Activated CD4-positive, CD25-positive, alpha-beta regulatory T cell treated with anti-CD3 and anti-CD28 coated beads, Interleukin-2, amount 50 U/mL, for 16 hours (primary cell): ENCODE measurements at places on chromosomes 7 and 10.

GRCh38 chr10:48885376-48885775 lies 54.3 kb downstream of the LRRC18 start:
- no peak for DNase-seq

GRCh38 chr10:103452506-103453230 lies 498 bp upstream of the CALHM2 start:
- DNase-seq = no peak

DNA sequence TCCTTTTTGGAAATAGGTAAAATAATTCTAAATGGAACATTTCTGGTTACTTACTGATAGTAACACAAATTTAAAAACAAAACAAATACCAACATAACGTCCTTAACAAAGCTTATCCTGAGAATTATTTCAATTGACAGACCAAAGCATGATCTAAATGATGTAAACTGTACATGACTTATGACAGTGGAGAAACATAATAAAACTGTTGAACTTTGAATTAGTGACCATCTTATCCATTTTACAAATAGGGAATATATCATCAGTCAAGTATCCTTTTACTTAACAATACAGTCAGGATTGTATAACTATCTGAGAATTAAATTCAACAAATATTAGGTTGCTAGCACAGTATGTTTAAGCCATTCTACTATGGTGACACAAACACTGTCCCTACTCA lies 2.4 kb downstream of the IPMK start:
- no peak for DNase-seq

DNA sequence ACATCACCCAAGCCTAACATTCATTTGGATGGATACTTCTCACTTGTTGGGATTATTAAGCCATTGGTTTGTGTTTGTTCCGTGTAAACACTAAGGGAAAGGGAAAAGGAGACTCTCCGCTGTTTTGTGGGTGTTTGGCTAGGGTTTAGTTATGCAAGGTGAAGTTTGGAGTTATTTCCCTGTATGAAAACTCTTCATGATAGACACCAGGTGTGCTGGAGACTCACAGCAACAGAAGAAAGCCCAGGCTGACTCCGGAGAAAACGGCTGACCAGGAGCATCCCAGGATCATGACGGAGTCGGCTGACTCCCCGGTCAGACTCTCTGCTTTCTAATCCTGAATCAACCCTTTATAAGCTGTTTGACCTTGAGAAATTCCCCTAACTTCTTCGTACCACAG lies 94.1 kb upstream of the KLF6 start:
- DNase-seq = no peak

- DNase-seq = no peak
Measured at GRCh38 chr7:20153999-20154398, 63.2 kb downstream of the MACC1 start.

GRCh38 chr10:70051848-70052247 lies 798 bp upstream of the MACROH2A2 start:
- DNase-seq = no peak

DNA sequence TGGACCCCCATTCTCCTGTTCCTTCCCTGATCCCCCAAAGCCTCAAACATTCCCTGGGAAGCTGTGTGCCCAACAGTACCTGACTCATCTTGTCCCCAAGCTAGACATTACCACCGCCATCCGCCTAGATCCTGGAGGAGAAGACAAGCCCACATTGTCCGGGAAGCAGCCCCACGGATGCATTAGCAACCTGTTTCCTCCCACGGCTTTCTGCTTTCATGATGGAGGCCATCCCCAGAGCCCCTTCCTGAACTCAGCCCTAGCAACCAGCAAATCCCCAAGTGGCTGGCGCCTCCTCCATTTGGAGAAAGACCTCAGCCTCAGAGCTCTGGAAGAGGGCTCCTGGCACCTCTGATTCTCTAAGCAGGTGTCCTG lies 2.3 kb upstream of the SLC29A3 start:
- no peak for DNase-seq

GRCh38 chr10:13106387-13107045 lies 6.6 kb downstream of the OPTN start:
- no peak for DNase-seq

- no peak for DNase-seq
Measured at GRCh38 chr10:114485696-114486400, 81.5 kb upstream of the AFAP1L2 start.

GRCh38 chr7:136998495-136998894 lies 130.0 kb downstream of the CHRM2 start:
- no peak for DNase-seq

GRCh38 chr10:107517811-107518210 lies 353.3 kb upstream of the SORCS1 start:
- DNase-seq = no peak

GRCh38 chr10:130141878-130142277 lies 5.7 kb downstream of the GLRX3 start:
- no peak for DNase-seq

DNA sequence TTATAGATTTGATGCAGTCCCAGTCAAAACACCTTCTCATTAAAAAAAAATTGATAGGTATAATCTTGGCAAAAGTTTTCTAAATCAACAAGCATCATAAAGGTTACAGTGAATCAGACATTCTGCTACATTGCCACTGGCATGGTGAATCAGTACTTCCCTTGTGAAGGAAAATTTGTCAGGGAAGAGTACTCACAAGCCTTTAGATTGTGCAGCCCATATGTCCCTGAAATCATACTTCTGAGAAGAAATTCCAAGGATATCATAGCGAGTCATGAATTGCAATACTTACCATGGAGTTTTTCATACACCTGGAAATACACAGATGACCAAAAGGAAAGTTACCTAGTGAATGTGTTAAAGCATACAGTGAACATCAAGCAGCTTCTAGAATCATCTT lies 17.2 kb downstream of the VSTM2A start:
- no peak for DNase-seq

GRCh38 chr10:71687077-71687476 lies 32.5 kb downstream of the C10orf105 start:
- DNase-seq = no peak

GRCh38 chr7:157963526-157963925 lies 624.1 kb downstream of the PTPRN2 start:
- DNase-seq = no peak

DNA sequence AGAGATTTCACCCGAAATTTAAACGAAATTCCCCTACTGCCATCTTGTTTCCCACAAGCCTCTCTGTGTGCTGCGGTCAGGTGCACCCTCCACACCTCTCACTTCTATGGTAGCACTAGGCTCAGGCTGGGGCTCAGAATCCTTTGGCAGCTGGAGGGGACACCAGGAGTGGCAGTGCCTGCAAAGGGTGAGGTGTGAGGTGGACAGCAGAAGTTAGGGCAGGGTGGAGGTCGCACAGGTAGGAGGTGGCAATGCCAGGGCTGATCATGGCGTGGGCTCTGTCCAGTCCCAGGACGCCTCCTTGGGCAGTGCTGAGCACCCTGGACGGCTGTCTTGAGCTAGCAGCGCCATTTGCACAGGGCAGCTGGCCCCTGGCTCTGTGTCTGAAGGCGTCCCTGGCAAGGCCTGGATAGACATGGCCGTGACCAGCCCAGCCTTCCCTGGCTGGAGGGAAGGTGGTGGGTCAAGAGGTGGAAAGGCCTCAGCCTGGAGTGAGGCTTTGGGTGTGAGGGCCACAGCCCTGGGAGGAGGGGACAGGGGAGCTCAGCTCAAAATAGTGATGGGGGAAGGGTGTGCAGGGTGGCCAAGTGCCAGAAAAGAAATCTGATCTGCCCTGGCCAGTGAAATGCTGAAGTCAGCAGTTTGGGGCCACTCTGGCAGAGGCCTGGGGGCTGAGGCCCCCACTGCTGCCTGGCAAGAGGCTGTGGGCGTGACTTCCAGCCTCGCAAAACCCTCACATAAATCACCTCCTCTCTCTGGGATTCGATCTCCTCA lies 40.0 kb downstream of the ZCCHC24 start:
- no peak for DNase-seq

DNA sequence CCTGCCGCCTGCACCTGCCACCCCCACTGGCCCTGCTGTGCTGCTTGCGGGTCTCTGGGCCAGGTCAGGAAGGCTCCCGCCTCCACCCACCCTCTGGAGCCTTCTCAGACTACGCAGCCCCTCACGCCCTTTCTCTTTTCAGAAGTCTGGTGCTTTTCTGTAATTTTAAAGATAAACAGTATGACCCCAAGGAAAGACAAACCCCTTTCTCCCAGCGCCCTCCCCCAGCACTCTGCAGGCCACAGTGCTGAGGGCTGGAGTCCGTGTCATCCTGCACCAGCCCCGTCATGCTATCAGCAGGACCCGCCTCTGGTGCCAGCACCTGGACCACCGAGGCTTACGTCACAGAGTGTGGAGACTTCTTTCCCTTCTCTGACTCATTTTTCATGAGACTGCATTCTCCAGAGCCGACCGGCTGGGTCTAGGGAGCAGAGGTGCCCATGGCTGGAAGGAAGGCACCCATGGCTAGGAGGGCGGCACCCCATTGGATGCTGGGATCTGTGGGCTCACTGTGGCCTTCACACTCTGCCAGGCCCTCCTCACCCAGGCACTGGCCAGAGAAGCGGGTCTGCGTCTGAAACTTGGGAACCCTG lies 53.4 kb downstream of the CFAP46 start:
- no peak for DNase-seq

DNA sequence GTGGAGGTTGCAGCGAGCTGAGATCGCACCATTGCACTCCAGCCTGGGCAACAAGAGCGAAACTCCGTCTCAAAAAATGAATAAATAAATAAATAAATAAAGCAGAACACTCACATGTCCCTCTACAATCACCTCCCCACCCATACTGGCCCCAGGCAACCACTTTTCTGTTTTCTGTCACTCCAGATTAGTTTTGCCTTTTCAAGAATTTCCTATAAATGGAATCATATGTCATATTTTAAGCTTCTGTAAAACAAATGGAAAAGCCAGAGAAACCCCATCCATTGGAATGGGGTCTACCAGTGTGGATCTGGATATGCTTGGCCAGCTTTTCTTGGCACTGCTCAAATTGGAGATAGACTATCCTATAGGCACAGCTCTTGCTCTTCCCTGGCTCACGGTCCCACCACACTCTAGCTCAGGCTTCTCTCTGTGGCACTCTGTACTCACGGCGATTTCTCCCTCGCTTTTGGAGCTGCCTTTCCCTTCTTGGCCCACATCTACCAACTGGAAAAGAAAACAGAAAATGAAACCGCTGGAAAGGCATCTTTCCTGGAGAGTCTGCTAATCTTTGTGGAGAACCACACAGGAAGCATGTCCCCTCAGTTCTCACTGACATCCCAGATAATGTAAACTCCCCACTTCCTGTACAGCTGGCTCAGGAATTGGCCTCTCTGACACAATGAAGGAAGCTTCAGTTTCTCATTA lies 210.1 kb downstream of the JCAD start:
- no peak for DNase-seq

GRCh38 chr10:101289541-101289940 lies 60.3 kb upstream of the LBX1 start:
- DNase-seq = no peak

DNA sequence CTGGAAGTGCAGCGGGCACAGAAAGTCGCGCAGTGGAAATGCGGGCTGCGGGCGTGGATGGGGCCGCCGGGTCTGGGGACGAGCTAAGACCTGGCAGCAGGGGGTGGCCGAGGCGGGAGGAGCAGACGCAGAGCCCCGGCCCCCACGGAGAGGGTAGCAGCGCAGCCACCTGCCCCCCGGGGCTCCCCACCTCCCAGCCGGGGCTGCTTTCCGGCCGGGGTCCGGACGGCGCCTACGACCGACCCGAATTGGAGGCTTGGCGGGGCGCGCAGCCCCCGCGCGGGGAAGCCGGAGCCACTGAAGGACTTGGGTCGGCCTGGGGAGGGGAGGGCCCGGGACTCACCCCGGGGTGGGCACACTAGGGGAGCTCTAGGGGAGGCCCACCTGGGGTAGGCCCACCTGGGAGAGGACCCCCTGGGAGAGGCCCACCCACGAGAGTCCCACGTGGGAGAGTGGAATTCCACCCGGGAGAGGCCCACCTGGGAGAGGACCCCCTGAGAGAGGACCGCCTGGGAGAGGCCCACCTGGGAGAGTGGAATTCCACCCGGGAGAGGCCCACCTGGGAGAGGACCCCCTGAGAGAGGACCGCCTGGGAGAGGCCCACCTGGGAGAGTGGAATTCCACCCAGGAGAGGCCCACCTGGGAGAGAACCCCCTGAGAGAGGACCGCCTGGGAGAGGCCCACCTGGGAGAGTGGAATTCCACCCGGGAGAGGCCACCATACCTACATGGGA lies 854 bp upstream of the CFAP46 start:
- no peak for DNase-seq

GRCh38 chr7:122972056-122972455 lies 23.4 kb downstream of the TAS2R16 start:
- DNase-seq = no peak

DNA sequence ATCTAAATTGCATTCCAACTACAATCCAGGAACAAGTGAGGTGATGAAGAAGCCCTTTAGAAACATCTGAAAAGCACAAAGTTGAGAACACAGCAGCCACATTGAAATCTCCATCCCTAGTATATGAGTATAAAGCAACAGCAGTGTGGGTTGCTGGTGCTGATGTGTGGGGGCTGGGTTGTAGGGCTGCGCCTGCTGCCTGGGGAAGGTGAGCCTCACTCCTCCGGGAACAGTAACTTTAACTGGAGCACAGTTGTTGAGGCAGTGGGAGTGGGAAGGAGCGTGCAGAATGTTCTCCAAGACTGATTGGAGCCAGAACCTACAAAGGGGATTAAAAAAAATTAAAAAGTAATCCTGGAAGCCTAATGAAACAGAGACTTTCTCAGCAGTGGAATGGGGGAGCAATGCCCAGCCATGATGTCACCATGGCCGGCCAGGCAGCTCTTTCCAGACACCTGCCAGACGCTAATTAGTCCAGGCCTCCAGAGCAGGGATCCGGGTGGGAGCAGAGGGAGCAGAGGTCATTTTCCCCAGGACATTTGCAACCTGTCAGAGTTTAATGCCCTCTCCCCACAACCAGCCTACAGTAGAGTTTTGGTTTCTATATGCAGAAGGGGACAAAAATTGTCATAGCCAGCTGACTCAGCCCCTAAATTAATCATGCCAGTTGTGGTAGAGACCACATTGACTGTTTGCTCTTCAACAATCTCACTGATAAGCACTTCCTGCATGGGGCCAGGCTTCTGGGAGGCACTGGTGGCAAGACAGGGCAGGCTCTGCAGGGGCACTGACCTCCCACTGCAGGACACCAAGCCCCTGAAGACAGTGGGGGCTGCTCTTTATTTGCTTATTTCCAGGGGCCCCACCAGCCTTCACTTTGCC lies 133.0 kb upstream of the ZNF32 start:
- no peak for DNase-seq

- no peak for DNase-seq
Measured at GRCh38 chr7:136877990-136878389, 9.5 kb downstream of the CHRM2 start.

DNA sequence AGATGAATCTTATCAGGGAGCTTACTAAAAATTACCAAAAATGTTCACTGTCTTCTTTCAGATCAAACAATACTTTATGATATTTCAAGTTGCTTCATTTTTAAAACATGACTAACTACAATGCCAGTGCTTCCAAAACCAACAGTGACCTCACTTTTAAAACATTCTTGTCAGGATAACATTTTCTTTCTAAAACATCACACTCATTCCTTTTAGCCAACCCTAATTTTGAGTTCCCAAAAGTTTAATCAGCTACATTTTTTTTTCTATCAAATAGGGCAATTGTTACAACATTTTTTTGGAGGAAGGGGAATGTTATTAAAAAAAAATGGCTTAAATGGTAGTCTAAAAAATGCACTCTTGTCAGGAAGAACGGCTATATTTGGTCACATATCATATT lies 37.3 kb downstream of the RTKN2 start:
- DNase-seq = no peak

GRCh38 chr10:78784546-78784945 lies 284.2 kb upstream of the ZMIZ1 start:
- DNase-seq = no peak

- DNase-seq = no peak
Measured at GRCh38 chr7:155227004-155227787, 70.5 kb upstream of the INSIG1 start.

- no peak for DNase-seq
Measured at GRCh38 chr10:122490786-122491680, 29.7 kb downstream of the HTRA1 start.
